Activated CD4-positive, CD25-positive, alpha-beta regulatory T cell treated with anti-CD3 and anti-CD28 coated beads, Interleukin-2, amount 50 U/mL, for 72 hours (primary cell): ENCODE measurements at places on chromosomes 2 and 18.

GRCh38 chr18:44705075-44705675 lies 24.5 kb downstream of the SETBP1 start:
- no peak for DNase-seq

DNA sequence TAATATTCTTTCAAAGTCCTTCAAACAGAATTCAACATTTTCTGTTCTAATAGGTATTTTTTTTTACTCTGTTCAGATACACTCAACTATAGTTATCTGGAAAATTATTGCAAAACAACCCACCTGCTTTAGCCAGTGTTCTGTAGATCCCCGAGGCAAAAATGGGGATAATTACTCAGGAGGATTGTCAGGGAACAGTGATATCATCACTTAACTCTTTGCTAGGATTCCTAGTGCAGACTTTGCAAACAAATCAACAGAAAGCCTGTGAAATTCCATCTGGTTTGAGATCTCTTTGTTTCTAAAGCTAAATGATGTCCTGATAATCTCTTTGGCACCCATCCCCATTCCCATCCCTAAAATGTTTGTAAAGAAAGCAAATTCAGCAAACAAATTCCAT lies 413.6 kb upstream of the MEIS1 start:
- no peak for DNase-seq

DNA sequence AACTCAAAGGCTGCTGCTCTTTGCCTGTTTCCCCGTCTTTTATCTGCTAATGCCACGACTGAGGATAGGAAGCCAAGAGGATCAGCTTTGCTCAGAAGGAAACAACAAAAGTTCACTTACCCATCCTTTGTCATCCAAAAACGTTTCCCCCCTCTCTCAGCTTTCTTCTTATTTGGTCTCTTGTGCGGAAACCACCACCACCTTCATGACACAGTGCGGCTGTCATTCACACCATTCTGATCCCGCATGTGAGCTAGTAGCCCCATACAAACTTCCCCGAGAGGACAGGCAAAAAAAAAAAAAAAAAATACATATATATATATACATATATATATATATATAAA lies 656 bp downstream of the LRRTM4 start:
- no peak for DNase-seq

DNA sequence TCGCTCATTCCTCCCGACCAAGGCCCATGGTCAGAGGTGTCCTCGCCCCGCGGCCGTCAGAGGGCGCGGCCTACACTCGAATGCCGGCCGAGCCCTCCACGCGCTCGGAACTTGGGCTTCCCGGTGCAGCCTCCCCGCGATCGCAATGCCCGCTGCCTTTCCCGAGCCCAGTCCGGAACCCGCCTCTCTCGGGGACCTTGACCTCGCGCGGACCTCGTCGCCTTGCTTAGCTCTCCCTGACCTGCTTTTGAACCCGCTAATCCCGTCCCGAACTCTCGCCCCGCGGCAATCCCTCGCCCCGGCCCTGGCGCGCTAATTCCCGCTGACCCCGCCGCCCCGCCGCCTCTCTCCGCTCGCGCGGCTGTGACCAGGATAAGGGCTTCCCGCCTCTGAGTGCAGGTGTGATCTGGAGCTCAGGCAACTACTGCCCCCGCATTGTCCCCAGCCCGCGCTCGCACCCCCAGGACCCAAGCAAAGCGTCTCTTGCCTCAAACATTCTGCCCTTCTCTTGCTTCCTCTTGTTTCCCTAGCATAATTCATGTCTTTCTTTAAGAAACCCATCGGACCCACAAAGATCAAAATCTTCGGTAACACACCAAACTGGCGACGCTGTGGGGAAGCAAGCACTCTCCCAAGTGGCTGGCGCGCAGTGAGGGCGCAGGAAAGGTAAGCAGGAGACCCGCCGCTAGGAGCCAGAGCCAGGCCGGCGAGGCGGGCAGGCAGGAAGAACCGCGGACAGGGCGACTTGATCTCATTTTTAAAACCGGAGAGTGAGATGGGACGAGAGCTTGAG lies 46.6 kb upstream of the ATP6V1B1 start:
- no peak for DNase-seq

DNA sequence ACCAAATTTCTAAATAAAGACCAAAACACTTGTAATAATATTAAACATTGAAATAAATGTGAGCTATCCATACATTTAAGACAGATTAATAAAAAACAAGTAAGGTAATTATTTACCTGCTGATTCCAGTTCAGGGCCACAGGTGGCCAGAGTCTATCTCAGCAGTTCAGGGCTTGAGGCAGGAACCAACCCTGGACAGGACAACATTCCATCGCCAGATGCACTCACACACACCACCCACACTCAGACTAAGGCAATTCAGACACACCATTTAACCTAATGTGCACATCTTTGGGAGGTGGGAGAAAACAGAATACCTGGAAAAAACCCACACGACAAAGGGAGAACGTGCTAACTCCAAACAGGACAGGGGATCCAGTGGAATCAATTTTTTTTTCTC lies 14.1 kb upstream of the WDSUB1 start:
- DNase-seq: no peak

DNA sequence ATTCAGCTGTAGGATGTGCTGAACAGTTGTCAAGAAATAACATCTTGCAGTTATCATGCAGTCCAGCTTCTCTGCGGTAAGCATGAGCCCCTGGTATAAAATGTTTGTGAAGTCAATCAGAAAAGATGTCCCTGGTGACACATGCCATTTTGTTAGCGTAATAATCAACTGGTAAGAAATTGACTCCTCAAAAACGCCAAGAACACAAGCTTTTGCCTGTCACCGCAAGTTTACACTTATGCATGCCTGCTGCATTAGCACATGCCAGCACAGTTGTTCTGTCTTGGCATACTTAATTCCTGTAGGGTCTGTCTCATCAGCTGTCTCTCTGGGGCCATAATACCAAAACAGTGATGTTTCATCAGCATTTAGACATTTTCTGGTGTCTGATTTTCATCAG lies 524.8 kb upstream of the DSEL start:
- DNase-seq: no peak

GRCh38 chr2:148517822-148518221 lies 126.7 kb upstream of the EPC2 start:
- no peak for DNase-seq

- no peak for DNase-seq
Observed at GRCh38 chr2:176124110-176124946, 1.8 kb downstream of the HOXD9 start.

DNA sequence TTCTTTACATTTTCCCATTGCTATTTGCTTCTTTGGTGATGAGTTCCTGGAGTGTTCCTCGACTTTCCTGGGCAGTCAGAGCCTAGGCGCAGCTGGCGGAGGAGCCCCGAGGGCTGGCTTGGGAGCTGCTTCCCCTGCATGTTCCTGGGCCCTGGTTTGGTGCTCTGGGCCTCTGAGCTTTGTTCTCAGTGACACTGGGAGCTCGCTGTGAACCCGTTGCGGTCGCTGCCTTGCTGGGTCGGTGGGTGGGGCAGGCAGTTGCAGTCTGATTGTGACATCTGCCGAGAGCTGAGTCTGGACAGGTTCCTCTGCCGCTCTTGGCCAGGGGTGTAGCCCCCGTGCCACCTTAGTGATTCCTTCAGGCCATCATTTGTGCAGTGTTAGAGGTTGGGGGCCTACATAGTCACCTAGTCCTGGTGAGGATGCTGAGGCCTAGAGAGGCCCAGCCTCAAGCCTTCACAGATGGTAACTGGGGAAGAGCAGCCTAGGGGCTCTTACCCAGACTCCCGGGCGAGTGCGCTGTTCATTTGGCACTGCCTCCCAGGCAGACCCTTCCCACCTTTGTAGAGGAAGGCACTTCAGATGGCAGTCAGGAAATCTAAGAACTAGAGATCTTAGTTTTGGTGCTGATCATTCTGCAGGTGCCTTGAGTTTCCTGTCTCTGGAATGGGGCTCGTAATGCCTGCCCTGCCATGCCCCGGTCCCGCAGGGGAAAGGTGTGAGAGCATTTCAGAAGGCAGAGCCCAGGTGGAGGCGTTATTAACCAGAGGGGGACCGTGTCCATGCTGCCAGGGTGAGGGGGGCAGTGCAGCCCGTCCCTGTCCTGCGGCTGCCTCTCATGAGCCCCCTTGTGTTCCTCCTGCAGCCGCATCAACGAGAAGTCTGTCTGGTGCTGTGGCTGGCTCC lies 8.4 kb downstream of the ASB1 start:
- DNase-seq: no peak

- DNase-seq: no peak
Observed at GRCh38 chr2:109455731-109456691, 157.8 kb downstream of the SEPTIN10 start.

- DNase-seq: no peak
Observed at GRCh38 chr2:86234563-86235131, 35.4 kb downstream of the MRPL35 start.

DNA sequence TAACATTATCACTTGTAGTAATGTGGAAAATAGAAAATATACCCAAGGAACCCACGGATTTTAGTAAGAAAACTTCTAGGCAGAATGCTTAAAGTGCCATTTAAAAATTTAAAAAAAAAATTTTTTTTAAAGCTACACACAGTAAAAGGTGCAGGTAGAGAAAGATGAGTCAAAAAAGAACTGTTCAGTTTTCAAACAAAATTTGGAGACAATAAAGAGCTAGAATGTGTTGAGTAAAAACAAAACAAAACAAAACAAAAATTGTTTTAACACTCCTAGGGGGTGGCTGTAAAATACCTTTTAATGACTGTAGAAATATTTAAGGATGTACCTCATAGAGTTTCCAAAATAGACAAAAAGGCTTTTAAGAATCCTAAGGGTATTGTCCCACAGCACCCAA lies 212.0 kb downstream of the TGIF1 start:
- no peak for DNase-seq

DNA sequence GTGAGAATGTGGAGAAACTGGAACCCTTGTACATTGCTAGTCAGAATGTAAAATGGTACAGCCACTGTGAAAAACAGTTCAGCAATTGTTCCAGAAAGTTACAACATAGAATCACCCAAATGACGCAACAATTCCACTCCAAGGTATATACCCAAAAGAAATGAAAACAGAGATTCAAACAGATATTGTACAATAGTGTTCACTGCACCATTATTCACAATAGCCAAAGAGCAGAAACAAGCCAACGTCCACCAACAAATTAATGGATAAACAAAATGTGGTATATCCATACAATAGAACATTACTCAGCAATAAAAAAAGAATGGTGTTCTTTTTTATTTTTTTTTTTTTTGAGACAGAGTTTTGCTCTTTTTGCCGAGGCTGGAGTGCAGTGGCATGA lies 10.9 kb downstream of the CLASP1 start:
- DNase-seq: no peak

DNA sequence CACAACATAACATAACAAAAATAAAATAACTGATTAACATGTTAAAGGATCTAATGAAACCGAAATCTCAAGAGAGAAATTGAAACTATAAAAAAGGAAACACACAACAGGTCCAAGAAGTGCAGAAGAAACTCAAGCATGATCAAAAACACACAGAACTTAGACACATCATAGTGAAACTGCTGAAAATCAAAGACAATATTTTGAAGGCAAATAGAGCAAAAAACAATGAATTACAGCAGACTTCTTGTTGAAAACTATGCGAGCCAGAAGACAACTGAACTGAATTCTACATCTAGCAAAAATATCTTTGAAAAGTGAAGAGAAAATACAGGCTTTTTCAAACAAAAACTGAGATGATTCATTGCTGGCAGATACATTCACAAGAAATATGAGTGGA lies 61.3 kb downstream of the UGP2 start:
- DNase-seq: no peak

GRCh38 chr2:150561076-150561475 lies 73.6 kb upstream of the RND3 start:
- no peak for DNase-seq
